Esophagus mucosa (tissue), 1 donor: ENCODE measurements at places on chromosomes 13 and 19. TPM values are rescaled to one million over a fixed set of nuclear protein-coding genes. Genes with fewer than 3 reads are reported as not detected.

The SERP2 gene
- 1.2 TPM for total RNA-seq

The EBI3 gene
- 0.44 TPM for total RNA-seq

The FBN3 gene
- total RNA-seq, result 0.16 TPM

The KCNC3 gene
- 0.48 TPM for total RNA-seq

The MBD3L3 gene
- total RNA-seq, result not detected

The SBSN gene
- total RNA-seq, result 1,433 TPM

The AMH gene
- total RNA-seq, result 0.56 TPM

The CGB3 gene
- total RNA-seq, result not detected

The STARD13 gene
- 2.3 TPM for total RNA-seq

The DNAAF3 gene
- total RNA-seq, result 1.9 TPM

The MISP gene
- 0.40 TPM for total RNA-seq

The FARP1 gene
- total RNA-seq, result 6.2 TPM

GRCh38 chr13:21297447-21297846 lies 121.0 kb downstream of the MRPL57 start:
- ATAC-seq, result no peak

DNA sequence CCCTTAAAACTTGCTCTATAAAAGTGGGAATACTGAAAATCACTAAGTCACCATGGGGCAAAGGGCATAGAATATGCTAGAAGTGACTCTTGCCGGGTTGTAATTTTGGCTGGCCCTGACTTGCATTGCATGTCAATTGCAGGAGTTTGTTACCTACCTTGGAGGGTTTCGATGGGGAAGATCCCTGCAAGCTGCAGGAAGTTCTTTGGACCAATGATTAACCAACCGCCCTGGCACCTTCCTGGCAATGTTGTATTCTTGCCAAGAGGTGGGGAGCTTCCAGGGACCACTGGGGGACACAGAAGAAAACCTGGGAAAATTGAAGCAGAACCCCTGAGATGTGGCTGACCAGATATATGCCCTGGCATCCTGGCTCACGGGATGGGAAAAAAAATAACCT lies 235.8 kb downstream of the B3GLCT start:
- ATAC-seq, result no peak

DNA sequence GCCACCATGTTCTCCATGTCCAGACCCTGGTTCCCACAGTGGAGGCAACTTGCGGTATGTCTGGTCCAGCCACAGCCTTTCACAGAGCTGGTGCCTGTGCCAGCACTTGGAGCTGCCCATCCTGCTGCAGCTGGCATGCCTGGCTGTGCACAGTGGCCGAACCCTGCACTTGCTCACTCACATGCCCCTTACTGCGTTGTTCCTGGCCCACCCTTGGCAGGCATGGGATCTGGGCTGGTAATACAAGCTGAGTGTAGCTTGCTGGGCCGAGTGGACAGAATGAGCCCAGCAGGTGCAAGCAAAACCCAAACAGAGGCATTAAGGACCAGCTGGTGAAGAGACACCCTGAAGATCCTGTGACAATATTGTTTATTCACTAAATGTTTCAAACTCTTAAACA lies 583.9 kb upstream of the SLITRK6 start:
- no peak for ATAC-seq

- ATAC-seq, result peak; percentile 97
Observed at GRCh38 chr13:33388286-33388998, 102.9 kb upstream of the STARD13 start.

- ATAC-seq, result no peak
Observed at GRCh38 chr19:48615231-48616040, 560 bp upstream of the FAM83E start.

- peak; percentile 71 for ATAC-seq
Observed at GRCh38 chr19:14402332-14403144, 16.6 kb downstream of the DDX39A start.

- no peak for ATAC-seq
Observed at GRCh38 chr19:53659292-53659691, 27.5 kb downstream of the DPRX start.

GRCh38 chr13:72970956-72971355 lies 87.8 kb upstream of the KLF5 start:
- ATAC-seq, result peak; percentile 74

GRCh38 chr19:50147462-50148423 lies 15.3 kb downstream of the IZUMO2 start:
- ATAC-seq, result peak; percentile 89

DNA sequence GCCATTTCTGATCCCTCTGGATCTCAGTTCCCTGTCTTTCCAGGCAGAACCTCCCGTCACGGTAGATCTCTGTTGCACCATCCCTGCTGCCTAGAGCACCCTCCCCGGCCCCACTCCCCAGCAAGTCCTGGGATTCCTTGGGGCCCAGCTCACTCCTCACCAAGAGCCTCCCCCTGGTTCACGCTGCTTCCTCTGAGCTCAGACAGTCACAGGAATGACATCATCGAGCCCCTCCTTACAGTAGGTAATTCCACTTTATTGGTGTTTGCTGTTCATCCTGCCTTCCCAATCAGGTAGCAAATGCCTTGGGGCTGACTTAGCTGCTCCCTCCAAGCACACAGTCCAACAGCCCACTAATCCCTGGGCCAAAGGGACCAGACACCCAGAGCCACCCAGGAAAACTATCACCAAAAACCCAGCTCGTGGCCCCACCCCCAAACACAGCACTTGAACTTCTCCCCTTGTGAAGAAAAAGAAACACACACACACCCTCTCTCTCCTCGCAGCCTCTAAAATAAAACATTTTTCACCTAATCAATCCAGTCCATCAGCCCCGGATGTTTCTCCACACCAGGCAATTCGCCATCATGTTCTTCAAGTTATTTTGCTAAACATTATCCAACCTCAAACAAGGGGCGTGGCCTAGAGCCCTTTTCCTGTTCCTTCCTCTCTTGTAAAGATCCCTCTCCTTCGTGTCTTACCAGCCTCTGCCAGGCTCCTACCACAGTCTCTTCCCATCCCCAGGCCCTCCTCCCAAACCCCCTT lies 2.5 kb downstream of the NAPA start:
- ATAC-seq, result no peak

- no peak for ATAC-seq
Observed at GRCh38 chr13:83883061-83883523, 818 bp upstream of the SLITRK1 start.

DNA sequence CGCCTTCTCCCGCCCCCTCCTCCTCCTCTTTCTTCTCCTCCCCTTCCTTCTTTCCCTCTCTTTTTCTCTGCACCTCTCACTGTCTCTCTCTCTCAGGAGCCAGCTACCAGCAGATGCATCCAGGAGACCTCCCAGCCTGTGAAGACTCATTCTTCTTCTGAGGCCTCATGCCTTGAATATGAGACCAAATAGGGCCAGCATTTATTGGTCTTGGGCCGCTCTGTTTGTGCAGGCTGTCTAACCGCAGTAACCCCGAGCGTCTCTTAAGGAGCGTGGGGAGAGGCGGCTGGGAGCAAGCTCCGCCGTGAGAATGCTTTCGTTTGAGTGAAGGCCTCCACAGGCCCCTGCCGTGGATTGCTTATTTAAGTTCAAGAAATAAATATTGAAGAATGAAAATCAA lies 167.0 kb downstream of the NUFIP1 start:
- no peak for ATAC-seq

DNA sequence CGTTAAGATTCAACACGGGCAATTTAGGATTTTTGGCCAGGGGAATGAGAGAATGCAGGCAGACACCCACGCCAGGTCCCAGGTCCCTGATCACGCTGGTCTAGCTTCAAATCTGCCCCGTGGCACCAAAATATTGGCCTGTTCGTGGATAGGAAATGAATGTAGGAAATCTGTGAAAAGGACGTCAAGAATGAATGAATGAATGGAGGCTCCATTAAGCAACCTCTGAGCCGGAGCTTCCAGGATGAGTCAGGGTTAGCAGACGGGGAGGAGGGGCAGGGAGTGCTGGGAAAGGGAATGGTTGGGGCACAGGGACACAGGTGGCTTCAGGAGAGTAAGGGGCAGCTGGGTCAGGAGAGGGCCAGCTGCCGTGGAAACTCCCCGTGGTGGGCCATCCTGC lies 4.2 kb downstream of the SULT2B1 start:
- peak; percentile 25 for ATAC-seq

DNA sequence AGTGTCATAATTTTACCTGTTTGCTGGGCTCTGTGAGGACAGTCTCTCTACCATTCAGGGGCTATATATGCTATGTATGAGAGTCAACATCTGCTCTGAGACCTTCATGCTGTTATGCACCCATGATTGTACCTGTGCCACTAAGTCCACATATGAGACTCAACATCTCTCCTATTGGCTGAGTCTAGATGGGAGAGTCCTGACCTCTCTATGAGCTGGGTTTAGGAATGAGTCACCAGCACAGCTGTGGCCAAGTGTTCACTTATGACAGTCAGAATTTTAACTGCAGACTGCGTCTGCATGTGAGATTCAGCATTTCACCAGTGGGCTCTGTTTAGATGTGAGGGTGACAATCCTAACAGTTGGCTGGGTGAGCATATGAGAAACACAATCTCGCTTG lies 49.5 kb downstream of the ZNF729 start:
- no peak for ATAC-seq

DNA sequence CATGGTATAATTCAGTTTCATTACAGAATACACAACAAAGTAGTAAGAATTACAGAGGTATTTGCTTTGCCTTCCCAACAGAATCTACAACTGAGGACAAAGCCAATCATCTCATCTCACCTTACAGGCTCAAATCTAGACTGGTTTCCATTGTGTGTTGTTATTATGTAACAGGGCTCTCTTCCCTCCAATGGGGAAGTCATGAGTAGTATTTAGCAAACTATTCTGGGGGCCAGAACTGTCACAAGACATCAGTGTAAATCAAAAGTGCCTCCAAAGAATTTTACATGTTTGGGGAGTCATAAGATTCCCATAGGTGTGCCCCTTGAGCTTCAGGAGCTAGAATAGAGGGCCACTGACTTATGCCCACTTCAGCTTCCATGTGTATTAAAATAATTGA lies 187.0 kb upstream of the EDNRB start:
- no peak for ATAC-seq

DNA sequence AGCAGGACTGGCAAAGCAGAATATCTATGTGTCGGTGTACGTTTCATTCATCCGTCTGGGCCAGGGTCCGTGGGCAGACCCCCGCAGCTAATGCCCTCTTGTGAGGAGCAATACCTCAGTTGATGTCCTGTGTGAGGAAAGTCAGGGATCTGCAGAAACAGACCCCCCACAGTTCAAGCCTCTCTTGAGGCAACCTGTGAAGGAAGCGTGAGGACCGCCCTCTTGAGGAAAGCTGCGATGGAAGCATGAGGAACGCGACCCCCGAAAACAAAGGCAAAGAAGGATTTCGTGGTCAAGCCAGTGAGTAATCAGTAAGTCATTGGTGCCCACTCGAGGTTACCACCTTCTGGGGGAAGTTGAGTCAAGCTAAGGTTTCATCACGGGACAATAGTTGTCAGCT lies 20.9 kb upstream of the ZNF83 start:
- ATAC-seq, result no peak

DNA sequence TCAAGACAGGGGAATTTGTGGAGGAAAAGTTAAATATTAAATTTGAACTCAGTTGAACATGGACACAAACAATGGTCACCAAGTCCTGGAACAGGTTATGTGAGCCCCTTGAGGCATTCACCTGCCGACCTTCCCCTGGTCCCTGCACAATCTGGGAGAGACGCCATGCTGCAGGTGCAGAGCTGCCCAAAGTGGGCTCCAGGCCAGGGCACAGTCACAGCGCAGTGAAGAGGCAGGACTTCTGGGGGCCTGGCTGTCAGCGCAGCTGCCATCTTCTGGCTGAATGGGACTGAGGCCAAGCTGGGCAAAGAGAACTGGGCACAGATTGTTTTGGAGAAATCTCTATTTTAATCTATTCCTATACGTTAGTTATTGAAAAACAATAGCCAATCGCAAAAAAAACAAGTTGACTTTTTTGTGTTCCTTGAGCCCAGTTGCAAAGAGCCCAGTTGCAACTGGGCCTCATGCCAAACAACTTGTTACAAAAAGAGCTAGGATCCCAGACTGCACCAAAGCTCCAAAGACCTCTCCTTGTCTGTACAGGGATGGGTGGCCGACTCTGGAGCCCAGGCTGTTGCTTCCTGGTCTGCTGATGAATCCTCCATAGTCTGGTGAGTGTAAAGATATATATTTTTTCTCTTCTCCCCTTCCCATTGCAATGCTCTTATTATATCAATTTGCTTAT lies 1.2 kb upstream of the ZNF626 start:
- ATAC-seq, result no peak

DNA sequence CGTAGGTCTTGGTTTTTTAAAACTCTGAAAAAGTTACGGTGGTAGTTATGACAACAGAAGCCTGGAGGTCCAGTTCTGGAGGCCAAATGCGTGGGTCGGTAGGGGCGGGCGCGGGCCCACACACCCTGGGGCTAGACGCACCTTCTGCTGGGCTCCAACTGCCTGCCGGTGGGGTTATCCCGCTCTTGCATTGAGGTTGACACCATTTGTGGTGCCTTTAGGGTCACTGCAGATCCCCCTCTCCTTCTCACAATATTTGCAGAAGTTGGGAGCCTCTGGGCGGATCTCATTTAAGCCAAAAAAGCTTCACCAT lies 81.6 kb downstream of the CHST8 start:
- no peak for ATAC-seq

DNA sequence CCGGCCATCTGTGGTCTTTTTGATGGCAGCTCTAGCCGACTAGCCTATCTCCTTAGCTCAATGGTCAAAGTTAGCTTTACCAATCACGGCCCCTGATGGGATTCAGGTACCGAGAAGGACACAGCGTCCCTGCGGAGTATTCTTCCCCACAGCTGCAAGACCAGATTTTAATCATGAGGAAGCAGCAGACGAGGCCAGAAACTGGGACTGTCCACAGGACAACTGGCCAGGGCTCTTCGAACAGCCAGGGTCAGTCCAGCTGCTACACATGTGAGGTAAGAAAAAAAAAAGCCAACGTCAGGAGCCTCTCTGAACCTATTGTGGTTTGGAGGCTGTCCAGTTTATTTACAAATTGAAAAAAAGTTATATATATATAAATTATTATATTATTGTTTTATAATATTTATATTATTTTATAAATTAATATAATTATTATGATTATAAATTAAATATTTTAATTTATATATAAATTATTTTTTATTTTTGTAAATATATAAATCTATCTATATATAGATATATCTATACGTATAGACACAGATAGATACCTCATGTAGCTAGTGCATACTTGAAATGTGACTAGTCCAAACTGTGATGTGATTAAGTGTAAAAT lies 10.8 kb downstream of the RINL start:
- ATAC-seq, result no peak

- peak; percentile 43 for ATAC-seq
Observed at GRCh38 chr19:39506944-39507714, 7.8 kb upstream of the SELENOV start.

GRCh38 chr13:56201834-56202233 lies 938.9 kb upstream of the PRR20A start:
- ATAC-seq, result no peak

GRCh38 chr19:3119071-3119595 lies 16.7 kb upstream of the GNA15 start:
- ATAC-seq, result no peak

- no peak for ATAC-seq
Observed at GRCh38 chr13:77000475-77000874, 8.6 kb downstream of the CLN5 start.

- no peak for ATAC-seq
Observed at GRCh38 chr19:37513397-37513796, 6.7 kb downstream of the ZNF793 start.

- ATAC-seq, result peak; percentile 58
Observed at GRCh38 chr19:48881741-48882657, 9.8 kb downstream of the PPP1R15A start.
